ENCODE measurements at places on chromosomes 2 and 18.

GRCh38 chr2:158671360-158672245 is 123.5 kb upstream of the DAPL1 start:
- no peak for DNase-seq

GRCh38 chr2:70979180-70979488 is 704 bp downstream of the ANKRD53 start:
- DNase-seq: no peak

DNA sequence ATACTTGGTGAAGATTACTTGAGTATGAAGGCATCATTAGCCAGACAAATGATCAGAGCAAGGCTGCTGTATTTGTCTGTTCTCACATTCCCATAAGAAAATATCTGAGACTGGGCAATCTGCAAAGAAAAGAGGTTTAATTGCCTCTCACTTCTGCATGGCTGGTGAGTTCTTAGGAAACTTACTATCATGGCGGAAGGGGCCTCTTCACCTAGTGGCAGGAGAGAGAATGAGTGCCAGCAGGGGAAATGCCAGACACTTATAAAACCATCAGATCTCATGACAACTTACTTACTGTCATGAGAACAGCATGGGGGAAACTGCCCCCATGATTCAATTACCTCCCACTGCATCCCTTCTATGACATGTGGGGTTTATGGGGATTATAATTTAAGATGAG is 452.3 kb downstream of the GALR1 start:
- DNase-seq: no peak

- no peak for DNase-seq
Measured at GRCh38 chr2:102768892-102769291, 7.1 kb downstream of the TMEM182 start.

DNA sequence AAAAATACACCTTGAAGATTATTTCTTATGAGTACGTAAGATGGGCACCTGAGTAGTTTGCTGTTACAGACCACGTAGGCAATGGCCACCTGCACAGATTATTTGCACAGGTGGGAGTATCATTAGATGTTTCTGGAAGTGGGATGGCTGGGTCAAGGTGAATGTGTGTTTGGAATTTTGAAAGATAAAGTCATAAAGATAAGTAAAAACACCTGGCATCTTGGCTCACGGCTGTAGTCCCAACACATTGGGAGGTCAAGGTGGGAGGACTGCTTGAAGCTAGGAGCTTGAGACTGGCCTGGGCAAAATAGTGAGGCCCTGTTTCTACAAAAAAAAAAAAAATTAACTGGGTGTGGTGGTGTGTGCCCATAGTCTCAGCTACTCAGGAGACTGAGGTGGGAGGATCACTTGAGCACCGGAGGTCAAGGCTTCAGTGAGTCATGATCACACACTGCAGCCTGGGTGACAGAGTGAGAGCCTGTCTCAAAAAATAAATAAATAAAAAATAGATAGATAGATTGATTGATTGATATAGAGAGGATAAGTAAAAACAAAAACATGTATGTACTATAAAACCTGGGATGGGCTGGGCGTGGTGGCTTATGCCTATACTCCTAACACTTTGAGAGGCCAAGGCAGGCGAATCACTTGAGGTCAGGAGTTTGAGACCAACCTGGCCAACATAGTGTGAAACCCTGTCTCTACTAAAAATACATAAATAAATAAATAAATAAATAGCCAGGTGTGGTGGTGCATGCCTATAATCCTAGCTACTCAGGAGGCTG is 30.4 kb downstream of the ODC1 start:
- DNase-seq: no peak

Data from activated naive CD4-positive, alpha-beta T cell treated with anti-CD3 and anti-CD28 coated beads, Interleukin-2, amount 10 ng/mL, durations not matched to agents 7 days and 5 days (primary cell).